Stimulated activated naive CD4-positive, alpha-beta T cell (primary cell): ENCODE measurements at places on chromosomes 11 and 22.

DNA sequence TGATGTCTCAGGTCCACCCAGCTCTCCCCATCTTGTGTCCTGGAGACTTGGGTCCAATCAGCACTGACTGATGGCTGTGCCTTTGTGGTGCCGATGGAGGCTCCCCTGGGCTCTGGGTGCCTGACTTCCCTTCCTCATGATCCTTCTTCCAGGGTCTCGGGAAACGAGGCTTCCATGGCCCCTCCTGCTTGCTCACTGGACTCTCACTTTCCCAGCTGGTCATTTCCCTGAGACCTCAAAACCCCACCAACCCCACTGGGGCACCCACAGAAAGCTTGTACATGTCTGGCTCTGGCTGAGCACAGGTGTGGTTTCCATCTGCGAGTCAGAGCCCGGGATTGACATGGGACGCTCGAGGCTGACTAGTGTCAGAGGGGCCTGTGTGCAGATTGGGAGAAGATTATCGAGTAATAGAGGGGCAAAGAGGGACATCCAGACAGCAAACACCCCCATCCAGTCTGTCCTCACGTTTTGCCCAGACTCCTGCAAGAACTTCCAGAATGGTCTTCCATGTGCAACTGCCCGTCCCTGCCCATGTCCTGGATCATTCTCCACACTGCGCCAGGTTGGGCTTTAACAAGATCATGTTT, 15.1 kb downstream of the APOL1 start:
- DNase-seq = no peak

GRCh38 chr11:64341429-64341828, 1.4 kb downstream of the CCDC88B start:
- no peak for DNase-seq

DNA sequence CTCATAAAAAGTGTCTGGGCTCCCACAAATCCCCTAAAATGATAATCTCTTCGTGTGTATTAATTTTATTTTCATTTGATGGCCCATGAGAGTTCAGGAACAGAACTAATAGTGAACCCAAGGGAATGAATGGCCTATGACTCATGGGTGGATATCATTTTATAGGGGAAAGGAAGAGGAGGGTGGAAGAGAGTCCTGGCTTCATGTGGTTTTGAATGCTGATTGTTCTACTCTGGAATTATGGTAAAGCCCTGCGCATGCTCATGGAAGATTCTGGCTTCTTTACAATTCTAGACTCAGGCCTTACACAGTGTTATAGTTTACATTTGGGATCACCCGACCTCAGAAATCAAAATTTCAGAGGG, 35.2 kb downstream of the MAML2 start:
- DNase-seq = no peak

DNA sequence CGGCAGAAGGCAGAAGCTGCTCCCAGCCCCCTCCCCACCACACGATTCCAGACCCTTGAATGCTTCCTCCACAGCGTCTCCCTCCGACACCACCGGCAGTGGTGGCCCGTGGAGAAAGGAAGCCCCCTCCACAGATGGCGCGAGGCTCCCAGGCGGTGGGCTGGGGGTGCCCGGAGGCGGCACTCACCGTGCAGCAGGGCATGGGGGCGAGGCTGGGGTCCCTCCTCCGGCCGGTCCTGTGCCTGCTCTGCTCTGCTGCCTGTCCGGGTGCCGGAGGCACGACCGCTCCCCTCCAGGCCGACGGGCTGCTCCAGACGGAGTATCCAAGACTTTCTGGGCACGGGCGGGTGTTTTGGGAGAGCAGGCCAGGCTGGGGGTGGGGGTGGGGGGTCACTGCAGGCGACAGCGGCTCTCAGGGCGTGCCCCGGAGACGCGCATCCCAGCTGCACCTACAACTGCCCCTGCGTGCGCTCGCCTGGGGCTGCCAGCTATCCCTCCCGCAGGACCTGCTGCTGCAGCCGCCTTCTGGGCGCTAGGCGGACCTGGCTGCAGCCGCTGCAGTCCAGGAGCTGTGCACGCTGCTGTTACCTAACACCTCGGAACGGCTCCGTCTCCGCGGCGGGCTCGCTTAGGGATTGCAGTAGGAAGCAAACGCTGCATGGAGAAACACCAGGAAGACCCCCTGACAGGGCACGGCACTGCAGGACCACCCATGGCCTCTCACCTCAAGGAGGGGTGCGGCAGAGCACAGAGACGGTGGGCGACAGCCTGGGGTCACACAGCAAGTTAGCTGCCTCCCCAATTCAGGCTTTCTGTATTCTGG, 15.2 kb downstream of the MRGPRG start:
- DNase-seq = no peak

- DNase-seq = no peak
These were observed 34.4 kb upstream of the DNAJB13 start for GRCh38 chr11:73916435-73916834.

DNA sequence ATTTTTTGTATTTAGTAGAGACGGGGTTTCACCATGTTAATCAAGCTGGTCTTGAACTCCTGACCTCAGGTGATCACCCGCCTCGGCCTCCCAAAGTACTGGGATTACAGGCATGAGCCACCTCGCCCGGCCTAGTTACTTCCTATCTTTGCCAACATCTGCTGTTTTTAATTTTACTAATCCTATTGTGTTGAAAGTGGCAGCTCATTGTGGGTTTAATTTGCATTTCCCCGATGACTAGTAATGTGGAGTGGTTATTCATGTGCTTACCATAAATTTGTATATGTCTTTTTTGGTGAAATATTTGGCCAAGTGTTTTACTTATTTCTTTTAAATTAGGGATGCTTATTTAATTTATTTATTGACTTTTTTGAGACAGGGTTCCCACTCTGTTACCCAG, 74.2 kb upstream of the SLC25A18 start:
- no peak for DNase-seq

- DNase-seq = no peak
These were observed 1558.9 kb downstream of the FAM181B start for GRCh38 chr11:81174646-81175330.

- DNase-seq = no peak
These were observed 204.2 kb downstream of the GRM5 start for GRCh38 chr11:88861618-88862017.

DNA sequence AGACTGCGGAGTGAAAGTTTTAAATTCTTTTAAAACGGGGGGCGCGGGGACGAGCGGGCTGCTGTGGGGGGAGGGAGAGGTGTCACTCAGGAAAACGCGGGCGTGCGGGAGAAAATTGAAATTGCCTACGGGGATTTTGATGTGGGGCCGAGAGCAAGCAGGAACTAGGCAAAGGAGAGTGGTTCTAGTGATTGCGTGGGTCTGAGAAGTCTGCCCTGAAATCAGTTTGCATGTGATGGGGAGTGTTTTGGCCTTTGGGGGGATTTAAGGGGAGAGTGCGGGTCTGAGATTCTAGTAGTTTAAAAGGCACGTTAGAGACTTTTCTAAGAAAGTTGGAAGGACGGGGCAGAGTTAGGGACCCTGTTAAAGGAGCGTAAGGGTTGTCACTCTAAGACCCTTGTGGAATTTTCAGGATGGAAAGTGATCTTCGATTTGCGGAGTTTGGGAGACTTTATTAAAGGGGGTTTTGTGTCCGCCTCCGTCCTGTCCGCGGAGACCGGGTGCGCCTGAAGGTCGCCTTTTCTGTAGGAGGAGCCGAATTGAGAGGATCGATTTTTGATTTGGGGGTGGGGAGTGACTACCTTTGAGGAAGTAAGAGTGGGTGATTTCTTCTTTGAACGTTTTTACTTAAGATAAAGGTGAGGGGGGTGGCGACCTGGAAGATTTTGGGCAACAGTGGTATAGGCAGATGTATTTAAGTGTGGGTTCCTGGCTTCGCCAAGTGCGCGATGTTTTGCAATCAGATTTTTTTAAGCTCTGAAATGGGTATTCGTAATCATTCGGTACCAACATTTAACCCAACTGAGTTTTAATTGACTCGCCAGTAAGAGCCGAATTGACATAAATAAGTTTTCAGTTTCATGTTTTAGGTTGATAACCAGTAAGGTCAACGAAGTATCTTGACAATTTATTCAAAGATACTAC, 1.1 kb downstream of the EED start:
- no peak for DNase-seq

GRCh38 chr11:100174881-100175280, 512.2 kb upstream of the ARHGAP42 start:
- DNase-seq = no peak

DNA sequence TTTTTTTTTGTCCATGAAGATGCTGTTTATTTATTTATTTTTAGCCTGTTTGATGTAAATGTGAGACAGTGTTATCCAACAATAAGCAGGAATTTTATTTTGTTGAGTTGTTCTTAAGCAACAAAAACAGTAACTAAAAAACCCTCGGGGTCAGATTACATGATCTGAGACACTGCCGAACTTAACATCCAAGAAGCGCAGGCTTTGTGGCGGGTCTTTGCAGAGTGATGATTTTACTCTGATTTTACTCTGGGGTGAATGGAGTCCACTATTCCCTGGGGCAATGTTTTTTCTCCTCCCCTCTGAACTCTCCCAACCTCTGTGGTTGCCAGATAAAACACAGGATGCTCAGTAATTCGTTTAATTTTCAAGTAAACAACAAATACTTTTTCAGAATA, 450.1 kb upstream of the B3GAT1 start:
- no peak for DNase-seq

DNA sequence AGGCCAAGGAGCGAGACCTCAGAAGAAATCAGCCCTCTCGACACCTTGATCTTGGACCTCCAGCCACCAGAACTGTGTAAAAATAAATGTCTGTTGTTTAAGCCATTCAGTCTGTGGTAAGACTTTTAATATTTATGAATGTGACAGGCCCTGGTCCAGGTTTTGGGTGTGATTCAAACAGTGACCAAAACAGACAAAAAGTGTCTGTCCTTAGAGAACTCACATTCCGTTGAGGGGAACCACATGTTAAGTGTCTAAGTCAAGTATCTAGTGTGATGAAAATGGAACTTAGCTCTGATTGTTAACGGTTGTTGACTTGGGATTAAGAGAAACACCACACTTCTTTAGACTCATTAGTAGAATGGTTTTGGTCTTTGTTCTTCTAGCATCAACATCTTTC, 22.2 kb downstream of the ATXN10 start:
- DNase-seq = no peak

GRCh38 chr11:31645747-31646146, 136.2 kb downstream of the ELP4 start:
- DNase-seq = no peak

DNA sequence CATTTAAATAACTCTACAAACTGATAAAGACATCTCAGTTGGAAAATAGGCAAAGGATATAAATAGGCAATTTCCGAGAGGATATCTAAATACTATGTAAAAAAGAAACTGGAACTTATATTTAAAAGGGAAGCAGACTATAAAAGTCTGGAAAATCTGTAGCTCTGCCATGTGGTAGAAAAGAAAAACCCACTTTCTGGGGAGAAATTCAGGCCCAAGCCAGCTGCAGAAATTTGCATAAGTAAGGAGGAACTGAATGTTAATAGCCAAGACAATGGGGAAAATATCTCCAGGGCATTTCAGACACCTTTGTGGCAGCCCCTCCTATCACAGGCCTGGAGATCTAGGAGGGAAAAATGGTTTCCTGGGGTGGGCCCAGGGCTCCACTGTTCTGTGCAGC, 97.8 kb upstream of the ZBED5 start:
- no peak for DNase-seq

DNA sequence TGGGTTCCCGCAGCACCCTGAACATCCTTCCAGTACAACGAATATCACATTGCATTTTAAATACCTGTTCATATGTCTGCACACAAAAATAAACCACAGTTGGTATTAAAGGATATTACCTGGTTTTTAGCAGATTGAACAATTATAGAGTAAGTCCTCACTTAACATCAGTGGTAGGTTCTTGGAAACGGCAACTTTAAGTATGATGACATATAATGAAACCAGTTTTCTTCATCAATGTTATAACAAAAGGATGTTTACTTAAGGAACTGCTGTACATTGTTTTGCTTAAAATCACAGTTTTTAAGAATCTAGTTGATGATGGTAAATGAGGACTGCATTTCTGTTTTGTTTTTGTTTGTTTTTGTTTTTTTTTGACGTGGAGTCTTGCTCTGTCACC, 28.0 kb downstream of the TRIM66 start:
- DNase-seq = no peak

DNA sequence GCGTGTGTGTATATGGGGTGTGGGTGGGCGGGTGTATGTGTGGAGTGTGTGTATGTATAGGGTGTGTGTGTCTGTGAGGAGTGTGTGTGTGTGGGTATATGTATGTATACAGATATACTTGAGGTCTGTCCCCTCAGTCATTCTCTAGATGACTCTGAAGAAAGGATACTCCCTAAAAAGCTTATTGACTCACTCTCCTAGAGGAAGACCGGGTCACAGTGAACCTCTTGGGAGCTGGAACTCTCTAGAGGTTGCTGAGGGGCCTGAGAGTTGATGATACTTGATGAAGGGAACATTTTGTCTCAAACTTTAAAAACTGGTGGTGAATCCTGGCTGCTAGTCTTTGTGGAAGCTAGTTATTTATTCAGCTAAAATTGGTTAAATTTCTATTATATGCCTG, 15.1 kb downstream of the STX3 start:
- DNase-seq = no peak

DNA sequence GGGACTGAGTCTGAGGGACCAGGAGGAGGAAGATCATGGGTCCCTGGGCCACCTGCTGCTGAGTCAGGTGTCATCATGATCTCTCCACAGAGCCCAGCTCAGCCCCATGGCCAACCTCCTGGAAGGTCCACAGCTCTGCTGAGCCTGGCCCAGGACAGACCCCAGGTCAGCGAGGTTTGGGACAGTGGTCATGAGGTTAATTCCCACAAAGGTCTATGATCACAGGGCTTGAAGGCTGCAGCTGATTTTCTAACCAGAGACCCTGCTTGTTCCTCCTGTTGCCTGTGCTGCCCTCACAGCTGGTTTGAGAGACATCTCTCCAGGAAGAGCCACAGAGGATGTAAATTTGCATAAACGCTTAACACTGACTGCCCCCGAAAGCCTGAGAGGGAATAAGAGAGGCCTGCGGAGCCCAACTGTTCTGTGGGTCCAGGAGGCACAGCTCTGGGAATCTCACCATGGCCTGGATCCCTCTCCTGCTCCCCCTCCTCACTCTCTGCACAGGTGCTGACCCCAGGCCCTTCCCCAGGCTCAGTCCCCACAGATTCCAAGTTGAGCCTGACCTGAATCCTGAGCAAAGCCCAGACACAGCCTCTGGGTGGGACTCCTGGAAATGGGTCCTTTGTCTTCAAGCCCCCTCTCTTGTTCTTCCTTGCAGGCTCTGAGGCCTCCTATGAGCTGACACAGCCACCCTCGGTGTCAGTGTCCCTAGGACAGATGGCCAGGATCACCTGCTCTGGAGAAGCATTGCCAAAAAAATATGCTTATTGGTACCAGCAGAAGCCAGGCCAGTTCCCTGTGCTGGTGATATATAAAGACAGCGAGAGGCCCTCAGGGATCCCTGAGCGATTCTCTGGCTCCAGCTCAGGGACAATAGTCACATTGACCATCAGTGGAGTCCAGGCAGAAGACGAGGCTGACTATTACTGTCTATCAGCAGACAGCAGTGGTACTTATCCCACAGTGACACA, 102.8 kb downstream of the GGTLC2 start:
- no peak for DNase-seq
